Stimulated activated CD8-positive, alpha-beta memory T cell treated with anti-CD3 and anti-CD28 coated beads, Interleukin-15, amount 100 ng/mL, for 48 hours (primary cell): ENCODE measurements at places on chromosomes 7 and 10.
A peak's percentile ranks its signal among the peaks of the same experiment; 100 is the strongest.

DNA sequence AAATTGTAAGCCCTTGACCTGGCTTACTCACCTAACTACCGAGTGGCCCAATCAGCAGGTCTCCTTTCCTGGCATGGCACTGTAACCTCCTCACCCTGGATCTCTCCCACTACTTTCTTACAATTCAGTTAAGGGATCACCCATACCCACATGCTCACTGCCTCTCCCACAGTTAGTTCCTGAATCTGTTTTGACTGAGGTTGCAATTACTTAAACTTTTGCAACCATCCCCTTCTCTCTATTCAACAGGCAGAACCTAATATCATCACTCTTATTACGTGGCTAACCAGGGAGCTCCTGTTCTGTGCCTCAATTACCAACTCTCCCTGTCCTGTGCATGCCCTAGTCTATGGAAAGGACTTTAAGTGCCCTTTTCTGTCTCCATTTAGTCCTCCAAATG lies 84.2 kb upstream of the IKZF1 start:
- DNase-seq = no peak

GRCh38 chr7:142854372-142855113 lies at the start of gene EPHB6:
TSS of gene EPHB6 (plus strand) at chr7:142855076. CDS start at chr7:142863228, 8,152 bp downstream.
- DNase-seq = peak; percentile 45

DNA sequence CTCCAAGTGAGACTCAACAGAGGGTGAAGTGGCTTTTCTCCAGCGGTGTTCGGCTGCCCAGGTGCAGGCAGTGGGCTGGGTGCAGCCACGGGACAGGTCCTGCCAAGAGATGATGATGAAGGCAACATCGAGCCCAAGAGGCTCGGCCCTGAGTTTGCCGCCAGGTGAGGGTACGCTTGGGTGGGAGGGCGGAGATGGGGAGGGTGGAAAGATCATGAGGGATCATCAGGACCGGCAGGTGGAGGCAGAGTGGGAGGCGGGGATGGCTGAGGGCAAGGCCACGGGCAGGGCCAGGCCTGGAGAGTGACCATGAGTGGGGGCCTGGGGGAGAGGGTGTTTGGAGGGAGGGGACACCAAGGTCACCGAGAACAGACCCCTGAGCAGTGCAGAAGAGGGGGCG lies 17.8 kb upstream of the AMZ1 start:
- DNase-seq = no peak

DNA sequence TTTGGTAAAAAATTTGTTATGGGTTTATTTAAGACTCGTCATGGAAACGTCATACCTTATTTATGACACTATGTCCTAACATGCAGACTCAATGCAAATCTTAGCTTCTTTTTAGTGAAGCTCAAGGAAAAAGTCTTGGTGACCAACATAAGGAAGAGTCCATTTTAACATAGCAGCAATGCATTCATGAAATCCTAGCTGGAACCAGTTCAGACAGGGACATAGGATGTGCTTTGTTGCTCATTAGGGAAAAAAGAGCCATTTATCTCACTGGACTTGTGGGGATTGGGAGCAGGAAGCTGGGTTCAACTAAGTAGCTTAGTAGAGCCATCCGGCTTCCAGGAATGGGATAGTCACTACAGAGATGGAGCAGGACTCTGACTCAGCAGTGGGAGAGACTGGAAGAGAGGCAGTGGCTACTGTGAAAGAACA lies 100.7 kb upstream of the DKK1 start:
- no peak for DNase-seq

DNA sequence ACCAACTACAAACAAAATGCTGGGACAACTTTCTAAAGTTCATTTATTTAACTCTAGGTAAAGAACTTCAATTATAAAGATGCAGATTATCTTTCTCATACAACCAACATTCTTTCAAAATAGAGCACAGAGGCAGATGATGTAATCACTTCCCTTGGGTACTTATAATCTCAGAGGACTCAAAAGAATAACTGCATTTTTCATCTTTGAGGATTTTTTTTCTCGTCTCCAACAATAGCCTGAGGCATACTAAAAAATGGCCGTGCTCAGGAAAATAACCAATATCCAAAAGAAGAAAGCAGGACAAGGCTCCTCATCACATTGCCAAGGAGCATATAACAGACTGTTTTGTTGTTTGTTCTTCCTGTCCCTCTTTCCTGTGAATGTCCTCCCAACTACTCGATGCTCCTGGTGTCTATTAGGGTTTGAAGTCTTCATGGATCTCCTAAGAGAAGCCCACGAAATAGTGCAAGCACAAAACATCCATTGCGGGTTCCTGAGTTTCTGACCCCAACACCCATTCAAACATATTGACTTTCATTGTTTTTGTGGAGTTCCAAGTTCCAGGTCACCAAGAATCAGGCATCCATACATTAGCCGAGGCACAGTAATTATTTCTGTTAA lies 182.9 kb downstream of the SORCS1 start:
- DNase-seq = no peak

- no peak for DNase-seq
Observed at GRCh38 chr7:114048386-114049235, 129.8 kb upstream of the PPP1R3A start.

- DNase-seq = no peak
Observed at GRCh38 chr10:86795353-86795752, 38.9 kb downstream of the BMPR1A start.

DNA sequence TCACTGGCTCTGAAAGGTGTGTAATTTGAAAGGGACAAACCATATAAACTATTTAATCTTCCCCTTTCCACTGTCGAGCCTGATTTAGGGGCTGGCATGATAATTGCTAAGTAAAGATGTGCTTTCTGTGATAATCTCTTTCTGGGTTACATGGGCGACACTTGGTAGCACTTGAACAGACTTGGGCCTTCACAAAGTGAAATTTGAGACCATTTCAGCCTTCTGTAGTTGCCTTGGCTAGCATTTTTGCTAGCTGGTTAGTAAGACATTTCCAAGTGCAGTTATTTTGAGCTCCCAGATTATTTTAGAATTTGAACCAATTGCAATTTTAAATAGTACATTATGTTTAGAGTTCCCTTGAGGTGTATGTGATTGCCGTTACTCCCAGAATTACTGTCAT lies 432.7 kb upstream of the GALNT17 start:
- DNase-seq = no peak

DNA sequence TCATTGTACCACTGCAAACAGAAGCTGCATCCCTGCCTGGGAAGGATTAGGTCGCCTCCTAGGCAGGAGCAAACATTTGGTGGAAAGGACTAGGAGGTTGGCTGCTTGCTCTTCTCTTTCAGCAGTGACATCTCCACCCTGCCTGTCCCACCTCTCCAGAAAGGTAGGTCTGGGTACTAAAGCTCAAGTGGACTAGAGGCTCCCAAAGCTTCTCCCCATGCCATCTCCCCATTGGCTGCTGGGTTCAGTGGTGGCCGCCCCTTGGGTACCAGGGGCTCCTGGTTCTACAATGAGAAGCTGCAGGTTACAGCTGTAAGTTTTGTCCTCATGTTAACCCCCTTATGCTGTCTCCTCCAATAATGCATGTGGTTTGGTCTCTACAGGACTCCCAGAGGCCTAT lies 180.7 kb upstream of the MKI67 start:
- DNase-seq = no peak

DNA sequence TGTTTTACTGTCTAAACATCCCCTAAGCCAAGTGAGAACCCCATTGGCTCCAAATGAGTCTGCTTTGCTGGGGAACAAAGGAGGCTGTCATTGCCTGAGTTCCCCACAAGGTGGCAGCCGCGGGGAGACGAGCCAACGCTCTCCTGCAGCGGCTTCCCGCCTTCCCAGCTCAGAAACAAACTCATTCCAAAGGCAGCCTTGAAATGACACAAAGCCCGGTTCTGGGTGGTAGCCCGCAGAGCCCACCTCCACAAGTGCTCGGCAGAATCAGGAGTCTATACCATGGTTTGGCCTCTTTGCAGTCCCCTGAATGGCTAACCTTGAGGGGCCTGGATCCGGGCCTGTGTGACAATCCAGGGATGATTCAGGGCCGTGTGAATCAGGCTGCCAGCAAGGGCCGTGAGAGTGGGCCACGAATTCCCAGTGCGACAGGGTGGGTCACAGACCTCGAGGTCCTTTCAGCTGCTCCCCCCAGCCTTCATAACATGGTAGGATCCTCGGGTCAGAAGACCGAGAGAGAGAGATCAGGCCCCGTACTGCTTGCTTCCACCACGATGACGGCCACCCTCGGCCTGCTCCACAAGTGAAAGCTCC lies 79.7 kb downstream of the DLG5 start:
- DNase-seq = peak; percentile 28

DNA sequence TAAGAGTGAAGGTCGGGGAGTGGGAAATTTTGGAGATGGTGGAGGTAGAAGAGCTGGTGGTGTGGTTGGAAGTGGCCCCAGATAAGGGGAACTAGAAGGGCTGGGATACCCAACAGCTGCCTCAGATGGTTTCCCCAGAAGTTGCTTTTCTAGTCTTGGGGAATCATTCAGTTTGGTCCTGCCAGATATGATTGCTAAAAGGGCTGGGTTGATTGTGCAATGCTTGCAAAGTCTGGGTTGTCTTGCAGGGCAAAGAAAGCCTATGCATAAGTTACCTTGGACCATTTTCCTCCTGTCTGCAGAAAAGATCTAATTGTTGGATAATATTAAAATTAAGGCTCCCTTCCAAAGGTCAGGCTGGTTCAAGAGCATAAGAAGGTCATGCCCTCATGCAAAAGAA lies 213.8 kb upstream of the ZNF804B start:
- no peak for DNase-seq

DNA sequence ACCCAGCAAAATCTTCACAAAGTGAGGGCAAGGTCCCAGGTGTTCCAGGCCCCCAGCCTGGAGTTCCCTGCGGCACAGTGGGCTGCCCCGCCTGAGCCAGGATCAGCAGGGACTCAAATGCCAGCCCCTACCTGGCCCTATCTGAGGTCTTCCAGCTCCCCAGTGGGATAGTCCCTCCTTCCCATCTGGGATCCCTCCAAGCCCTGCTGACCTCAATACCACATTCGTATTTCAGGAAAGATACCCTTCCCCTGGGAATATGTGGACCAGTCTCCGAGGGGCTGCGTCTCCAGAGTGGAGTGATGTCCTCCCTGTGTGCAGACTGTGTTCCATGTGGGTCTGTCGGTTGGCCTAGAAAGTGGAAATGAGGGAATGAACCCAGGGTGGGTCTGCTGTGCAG lies 40.9 kb downstream of the ELFN1 start:
- DNase-seq = no peak

DNA sequence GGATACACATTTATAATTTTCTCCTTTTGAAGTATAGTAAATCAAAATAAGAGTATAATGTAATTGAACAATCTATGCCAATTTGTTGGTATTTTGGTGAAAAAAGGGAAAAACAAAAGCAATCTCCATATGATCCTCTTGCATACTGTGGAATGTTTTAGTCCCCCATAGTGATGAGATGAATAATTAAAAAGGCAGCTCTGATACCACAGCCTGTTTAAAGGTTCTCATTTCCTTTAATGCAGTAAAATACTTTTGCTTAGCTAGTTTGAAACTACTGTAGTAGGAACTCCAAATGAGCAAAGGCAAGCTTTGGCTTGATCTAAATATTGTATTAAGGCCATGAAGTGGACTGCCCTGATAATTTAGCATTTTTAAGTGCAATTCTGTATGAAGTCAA lies 77.6 kb downstream of the VTI1A start:
- DNase-seq = no peak

DNA sequence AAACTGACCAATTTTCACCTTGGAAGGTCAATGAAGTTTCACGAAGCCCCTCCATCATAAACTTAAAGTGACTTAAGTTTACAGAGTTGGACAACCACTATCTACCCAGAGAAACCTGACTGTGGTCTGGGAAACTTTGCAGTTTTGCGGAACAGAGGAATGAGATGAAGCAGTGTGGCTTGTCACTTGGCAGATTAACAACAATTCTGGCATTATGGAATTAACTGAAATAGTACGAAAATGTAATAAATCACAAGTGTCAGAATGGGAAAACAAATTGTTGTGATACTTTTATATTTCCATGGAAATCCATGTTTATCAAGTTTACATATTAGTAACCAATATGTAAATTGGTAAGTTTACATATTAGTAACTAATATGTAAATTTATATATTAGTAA lies 4.9 kb downstream of the KMT2C start:
- DNase-seq = no peak

DNA sequence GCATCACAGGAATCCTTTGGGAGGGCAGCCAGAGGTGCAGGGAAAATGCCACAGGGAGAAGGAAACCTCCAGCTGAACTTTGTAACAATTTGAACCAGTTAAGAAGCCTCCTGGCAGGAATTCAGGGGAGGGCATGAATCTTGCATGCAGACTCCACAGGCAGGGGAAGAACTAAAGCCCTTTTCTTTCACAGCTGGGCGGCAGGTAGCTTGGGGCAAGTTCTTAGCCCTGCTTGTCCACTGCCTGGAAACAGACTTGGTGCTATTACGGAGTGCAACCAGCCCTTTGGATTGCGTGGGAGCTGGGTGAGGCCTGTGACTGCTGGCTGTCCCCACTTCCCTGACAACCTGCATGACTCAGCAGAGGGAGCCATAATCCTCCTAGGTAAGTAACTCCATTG lies 51.7 kb upstream of the ADAM12 start:
- DNase-seq = no peak

DNA sequence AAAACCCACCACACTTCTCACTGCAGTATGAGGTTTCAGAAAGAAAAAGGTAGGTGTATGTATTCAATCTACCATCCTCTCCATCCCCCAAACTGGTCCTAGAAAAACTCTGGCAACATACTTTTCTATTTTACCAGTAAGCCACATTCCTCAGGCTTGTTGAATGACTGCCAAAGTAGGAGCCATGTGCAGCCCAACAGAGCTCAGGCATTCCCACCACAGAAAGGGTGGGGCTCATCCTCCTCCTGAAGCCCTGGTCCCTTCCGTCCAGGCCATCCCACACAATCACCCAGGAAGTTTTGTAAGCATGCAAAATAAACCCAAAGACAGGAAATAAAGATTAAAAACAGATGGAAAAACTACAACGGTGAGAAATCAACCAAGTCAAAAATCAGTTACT lies 57.2 kb downstream of the MAD1L1 start:
- DNase-seq = no peak

- no peak for DNase-seq
Observed at GRCh38 chr7:117588352-117588794, 108.5 kb downstream of the CFTR start.

- no peak for DNase-seq
Observed at GRCh38 chr7:134042307-134042706, 84.8 kb upstream of the LRGUK start.

GRCh38 chr7:129308047-129308446 lies 83.2 kb downstream of the AHCYL2 start:
- DNase-seq = no peak

- DNase-seq = no peak
Observed at GRCh38 chr7:53642361-53642760, 606.9 kb downstream of the POM121L12 start.

GRCh38 chr10:9390516-9390915 lies 1336.0 kb downstream of the GATA3 start:
- DNase-seq = no peak

GRCh38 chr10:810351-810846 lies 120.9 kb upstream of the DIP2C start:
- DNase-seq = no peak

GRCh38 chr7:34851431-34851830 lies 185.9 kb downstream of the DPY19L1 start:
- no peak for DNase-seq

GRCh38 chr10:83522881-83523386 lies 616.4 kb upstream of the GHITM start:
- no peak for DNase-seq
